Non-pigmented ciliary epithelial cell (primary cell): ENCODE measurements at places on chromosomes 16 and 17.

DNA sequence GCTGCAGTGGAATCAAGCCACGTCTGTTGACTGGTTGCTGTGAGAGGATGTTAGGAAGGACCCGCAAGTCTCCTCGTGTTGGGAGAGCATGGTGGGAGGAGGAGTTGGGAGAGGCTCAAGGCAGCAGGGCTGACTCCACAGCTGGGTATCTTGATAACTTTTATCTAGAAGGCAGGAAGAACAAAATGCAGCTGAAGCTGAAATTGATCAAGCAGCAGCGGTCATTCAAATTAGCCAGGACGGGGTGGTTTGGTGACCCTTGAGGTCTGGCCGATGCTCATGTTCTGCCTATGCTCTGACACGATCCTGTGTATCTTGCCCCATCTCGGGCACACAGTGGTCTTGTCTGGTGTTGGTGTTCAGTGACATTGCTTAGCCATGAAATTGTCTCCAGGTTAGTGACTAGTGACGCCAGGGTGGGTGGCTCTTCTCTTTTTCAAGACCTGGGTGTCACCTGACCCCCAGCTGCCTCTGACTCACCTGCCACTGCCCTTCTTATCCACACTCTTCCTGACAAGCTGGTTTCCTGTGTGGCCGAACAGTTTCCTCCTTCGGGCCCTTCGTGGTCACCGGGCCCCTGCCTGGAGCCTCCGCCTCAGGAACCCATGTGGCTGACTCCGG is 19.1 kb downstream of the NPTX1 start:
- DNase-seq: no peak

DNA sequence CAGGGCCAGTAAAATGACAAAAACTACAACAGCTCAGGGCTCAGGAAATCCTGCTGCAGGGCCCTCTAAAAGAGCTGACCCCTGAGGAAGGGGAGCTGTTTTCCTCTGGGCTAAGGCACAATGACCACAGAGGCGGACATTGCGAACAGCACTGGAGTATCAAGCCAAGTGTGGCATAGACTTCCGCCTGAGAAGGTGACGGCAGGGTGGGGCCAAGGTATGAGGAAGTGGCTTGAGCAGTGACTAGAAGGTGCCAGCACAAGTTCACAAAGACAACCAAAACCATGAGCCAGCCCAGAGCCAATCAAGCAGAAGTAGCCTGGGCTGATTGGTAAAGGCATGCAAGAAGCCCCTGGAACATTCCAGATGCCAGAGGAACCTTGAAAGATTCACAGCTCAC is 13.9 kb downstream of the ERN2 start:
- DNase-seq: no peak

GRCh38 chr17:79041723-79042420 is 17.9 kb downstream of the C1QTNF1 start:
- no peak for DNase-seq

DNA sequence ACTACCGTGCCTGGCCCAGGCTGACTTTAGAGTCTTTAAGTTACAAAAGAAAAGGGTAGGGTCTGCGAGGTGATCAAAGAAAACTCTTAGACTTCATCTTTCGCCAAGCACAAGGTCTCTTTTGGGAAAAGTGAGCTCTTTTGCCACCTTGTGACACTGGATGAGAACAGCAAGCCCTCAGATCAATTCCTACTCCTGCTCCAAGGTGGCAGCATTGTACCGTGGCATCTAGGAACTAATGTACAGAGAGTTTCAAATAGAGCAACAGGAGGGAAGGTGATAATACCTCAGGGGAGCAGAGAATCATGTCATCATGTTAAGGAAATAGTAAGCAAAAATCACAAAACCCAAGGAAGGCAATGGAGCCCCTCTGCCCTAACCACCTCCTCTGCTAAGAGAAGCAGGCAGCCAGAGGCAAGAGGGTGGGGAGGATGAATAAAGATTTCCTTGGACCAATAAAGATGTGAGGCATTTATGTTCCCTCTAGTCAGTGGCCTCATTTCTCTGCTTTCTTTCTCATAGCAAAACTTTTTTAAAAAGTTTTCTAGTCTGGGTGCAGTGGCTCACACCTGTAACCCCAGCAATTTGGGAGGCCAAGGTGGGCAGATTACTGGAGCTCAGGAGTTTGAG is 2.1 kb upstream of the C17orf78 start:
- DNase-seq: peak; percentile 60

- no peak for DNase-seq
Measured at GRCh38 chr17:2057760-2058585, 3.1 kb downstream of the HIC1 start.

GRCh38 chr16:85553436-85554113 is 59.5 kb upstream of the GSE1 start:
- no peak for DNase-seq

DNA sequence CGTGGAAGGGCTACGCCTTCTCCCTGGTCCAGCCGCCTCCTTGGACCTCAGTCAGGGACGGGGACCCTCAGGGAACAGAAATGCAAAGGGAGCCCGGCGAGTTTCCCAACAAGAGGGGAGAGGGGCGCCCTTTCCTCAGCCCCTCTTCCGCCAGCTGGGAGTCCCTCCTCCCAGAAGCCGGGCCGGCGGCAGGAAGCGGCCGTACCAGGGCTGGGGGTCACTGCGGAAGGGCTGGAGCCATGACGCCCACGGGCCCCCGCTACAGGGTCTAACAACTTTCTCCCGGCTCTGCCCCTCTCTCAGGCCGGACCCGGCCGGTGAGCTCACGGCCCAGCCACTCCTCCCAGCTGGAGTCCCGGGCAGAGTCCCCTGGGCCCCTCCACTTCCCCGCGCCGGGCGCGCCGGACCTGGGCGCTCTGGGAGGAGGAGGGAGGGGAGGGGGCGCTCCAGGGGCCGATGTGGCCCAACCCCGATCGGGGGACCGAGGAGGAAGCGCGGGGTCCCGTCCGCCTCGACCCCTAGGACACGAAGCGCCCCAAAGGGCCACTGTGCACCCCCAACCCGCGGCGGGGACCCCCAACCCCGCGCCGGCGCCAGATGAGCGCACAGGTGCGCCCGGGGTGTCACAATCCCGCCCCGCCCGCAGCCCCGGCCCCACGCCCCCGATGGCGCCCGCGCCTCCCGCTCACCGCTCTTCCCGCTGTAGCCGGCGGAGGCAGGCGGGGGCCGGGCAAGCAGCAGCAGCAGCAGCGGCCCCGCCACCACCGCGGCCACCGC is 578 bp downstream of the PGAP6 start:
- no peak for DNase-seq

DNA sequence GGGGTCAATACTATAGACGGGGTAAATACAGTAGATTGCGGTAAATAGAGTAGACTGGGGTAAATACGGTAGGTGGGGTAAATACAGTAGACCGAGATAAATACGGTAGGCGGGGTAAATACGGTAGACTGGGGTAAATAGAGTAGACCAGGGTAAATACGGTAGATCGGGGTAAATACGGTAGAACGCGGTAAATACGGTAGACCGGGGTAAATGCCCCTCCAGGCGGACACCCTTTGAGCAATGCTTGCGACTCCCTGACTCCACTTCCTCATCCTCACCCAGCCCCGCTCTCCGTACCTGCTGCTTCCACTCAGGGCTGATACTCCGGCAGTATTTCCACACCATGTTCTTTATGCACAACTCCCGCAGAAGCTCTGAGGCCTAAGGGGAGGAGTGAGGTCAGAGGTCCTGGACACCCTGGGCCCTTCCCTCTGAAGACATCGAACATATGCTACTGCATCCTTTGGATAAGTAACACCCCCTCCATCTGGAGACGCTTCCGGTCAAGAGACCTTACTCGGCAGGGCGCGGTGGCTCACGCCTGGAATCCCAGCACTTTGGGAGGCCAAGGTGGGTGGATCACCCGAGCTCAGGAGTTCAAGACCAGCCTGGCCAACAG is 13.3 kb upstream of the CRK start:
- no peak for DNase-seq

GRCh38 chr17:45371414-45372324 is 54.8 kb upstream of the MAP3K14 start:
- DNase-seq: peak; percentile 79

DNA sequence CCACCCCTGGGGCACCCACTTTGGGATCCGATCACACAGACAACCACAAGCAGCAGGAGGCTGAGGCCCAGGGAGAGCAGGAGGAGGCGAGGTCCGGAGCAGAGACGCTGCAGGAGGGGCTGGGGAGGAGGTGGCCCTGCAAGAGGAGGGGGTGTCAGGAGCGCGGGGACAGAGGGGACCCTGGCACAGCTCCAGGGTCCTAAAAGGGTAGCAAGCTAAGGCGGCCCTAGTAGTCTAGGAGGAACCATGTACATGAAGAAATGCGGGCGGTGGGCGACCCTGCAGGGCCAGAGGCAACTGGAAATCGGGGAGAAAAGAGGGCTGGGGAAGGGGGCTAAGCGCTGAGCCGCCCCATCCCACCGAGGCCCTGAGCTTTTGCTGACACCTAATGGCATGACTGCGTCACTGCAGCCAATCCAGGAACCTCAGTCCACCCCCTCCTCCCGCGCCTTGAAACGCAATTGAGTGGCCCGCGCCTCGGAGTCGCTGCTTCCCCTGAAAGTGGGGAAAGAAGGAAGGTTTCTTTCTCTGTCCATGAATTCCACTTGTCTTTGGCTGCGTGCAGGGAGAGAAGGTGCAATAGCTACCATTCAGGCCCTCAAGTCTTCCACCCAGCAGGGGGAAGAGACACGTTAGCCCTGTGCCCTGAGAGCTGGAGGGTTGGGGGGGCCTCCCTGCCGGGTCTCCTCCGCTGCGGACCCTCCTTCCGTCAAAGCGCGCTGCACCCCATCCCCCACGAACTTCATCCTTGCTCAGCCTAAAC is 1.8 kb downstream of the ASGR1 start:
- DNase-seq: no peak

DNA sequence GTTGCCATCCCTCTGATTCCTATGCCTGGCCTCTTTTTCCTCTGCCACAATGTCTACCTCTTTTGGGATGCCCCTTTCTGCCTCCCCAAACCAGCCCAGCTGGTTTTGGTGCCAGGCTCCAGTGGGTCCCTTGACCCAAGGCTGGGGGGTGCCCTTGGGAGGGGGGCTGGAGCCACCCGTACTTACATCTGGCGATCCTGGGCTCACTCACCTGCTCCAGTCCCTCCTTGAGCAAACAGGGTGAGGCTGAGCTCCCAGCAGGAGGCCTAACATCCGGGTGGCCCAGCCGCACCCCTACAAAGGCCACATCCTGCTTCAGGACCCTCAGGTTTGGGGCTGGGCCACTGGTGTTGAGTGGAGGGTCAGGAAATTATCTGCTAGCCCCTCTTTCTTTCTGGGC is 1.2 kb downstream of the ERN2 start:
- no peak for DNase-seq

- DNase-seq: no peak
Measured at GRCh38 chr17:63474586-63475460, 2.0 kb upstream of the ACE start.

DNA sequence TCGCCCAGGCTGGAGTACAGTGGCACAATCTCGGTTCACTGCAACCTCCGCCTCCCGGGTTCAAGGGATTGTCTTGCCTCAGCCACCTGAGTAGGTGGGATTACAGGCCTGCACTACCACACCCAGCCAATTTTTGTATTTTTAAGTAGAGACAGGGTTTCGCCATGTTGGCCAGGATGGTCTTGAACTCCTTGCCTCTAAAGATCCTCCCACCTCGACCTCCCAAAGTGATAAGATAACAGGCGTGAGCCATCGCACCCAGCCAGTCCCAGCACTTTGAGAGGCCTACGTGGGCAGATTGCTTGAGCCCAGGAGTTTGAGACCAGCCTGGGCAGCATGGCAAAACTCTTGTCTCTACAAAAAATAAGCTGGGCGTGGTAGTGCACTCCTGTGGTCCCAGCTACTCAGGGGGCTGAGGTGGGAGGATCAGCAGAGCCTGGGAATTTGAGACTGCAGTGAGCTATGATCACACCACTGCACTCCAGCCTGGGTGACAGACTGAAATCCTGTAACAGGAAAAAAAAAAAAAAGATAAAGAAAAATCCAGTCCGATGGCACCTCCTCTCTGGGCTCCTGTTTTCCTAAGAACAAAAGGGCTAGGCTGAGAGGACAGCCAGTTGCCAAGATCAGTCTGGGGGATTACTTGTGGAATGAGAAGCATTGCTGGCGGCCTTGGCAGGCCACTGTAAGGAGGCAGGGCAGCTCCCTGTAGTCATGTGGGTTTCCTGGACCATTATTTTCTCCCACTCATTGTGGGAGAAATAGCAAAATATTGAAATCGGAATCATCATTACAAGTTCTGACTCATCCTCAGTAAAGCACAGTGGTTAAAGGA is 3.0 kb upstream of the PIPOX start:
- DNase-seq: peak; percentile 62
